Fibroblast of the aortic adventitia (primary cell): ENCODE measurements at places on chromosomes 6 and 20.

GRCh38 chr6:47094241-47094925, 52.3 kb upstream of the ADGRF1 start:
- peak; percentile 24 for DNase-seq

DNA sequence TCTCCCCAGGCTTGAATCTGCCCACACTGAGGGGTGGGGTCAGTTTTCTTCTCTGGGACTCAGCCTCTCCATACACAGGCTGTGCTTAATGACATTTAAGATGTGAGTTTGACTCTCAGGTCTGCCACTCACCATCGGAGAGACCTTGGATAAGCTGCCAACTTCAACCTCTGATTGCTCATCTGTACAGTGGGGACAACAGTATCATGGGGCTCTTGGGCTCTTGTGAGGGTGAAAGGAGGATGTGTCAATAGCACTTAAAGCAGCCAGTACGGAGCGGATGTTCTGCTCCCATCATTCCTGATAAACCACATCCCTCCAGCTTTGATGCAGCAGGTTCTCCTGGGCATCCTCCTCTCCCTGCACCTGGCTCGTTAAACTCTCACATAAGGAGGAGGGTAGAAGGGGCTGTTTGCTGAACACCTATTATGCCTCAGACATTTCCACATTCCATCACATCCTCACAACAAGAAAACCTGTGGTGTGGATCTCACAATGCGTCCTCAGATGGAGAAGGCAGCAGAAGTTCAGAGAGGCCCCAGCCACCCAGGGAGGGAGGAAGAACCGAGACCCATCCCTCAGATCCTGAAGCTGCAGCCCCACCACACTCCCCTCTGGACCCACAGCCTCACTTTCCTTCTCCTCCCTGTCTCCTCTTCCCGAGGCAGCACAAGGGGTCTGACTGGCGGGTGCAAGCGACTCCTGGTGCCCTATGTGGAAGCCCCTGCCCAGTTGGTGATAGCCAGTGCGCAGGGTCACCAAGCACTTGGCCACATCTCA, 1.9 kb upstream of the PDYN start:
- DNase-seq, result no peak

DNA sequence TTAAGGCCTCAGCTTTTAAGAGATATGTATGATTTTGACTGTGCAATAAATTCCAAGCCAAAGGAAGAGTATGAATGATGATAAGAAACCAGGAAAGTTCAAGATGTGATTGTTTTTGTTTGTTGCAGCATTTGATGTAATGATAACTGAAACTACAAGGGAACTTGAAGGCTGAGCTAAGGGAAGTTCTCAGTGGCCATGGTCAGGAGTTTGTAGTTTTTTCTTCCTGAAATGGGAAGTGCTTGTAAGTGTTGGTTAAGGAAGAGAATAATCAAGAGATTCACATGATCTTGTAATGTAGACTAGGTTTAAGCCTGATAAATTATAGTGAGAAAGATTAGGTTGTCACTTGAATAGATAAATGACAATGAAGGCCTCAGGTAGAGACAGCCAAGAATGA, 53.4 kb downstream of the PTCHD4 start:
- DNase-seq, result no peak

GRCh38 chr20:49888212-49889000, 26.9 kb downstream of the SPATA2 start:
- peak; percentile 63 for DNase-seq

DNA sequence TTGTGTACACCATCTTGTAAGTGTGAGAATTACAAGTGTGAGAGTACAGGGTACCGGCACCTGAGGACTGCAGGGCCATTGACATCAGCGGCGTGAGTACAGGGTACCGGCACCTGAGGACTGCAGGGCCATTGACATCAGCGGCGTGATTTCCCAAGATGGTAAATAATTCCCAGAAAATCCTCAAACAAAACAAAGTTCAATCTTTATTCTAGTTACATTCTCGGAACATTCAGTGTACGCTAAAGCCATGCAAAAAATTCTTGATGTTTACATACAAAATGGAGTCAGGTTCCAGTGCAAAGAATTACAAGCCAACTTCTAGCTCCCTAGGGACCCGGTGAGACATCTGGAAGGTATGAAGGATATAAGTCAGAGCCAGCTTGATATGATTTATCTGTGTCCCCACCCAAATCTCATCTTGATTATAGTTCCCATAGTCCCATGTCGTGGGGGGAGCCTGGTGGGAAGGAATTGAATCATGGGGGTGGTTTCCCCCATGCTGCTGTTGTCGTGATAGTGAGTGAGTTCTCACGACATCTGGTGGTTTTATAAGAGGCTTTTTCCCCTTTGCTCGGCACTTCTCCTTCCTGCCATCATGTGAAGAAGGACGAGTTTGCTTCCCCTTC, 172.7 kb downstream of the TTLL2 start:
- DNase-seq, result no peak

DNA sequence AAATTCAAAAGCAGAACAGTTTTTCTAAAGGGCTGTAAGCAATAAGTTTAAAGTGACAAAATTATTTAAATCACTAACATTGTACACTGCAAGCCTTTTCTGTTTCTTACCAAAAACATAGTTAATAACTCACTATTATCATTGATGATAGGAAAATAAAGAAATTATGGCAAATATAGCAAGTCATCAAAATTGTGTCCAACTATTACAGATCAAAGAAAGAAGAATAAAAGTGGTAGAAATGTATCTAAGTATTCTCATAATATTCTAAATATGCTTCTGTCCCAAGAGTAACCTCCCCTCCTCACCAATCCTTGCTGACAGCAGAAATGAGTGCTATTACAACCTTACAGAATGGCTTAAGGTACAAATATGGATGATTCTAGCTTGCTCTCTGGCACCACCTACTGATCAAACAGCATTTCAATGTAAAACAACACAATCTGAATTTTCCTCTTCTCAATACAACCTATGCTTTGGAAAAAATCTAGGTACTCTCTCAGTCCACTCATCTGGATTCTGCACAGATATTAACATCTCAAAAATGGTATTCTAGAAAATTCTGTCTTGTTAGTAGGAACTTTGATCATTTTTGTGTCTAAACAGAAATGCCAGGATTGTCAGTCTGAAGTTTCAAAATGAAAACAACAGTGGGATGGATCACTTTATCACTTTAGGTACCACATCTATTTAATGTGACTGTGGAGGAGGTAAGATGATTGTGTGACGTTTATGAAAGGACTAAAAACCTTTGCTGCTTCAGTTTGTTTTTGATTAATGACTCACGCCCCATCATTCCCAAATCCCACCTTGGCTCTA, 40.9 kb downstream of the ZFP64 start:
- peak; percentile 65 for DNase-seq

- no peak for DNase-seq
Measured at GRCh38 chr20:54079652-54080051, 9.3 kb upstream of the BCAS1 start.

DNA sequence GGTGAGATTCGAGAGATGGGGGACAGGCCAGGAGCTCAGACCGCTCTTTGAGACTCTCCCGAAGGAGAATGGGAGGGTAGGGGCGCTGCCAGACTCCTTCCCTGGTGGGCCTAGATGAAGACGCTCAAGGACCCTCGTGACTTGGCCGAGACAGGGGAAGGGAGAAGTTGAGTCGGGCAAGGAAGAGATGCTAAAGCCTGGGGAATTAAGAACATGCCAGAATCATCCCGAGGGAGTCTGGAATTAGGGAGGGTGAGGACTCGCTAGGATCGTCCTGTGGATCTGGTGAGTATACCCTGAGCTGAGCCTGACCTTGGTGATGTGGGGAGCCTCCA, 529 bp downstream of the UBE2C start:
- DNase-seq, result no peak

DNA sequence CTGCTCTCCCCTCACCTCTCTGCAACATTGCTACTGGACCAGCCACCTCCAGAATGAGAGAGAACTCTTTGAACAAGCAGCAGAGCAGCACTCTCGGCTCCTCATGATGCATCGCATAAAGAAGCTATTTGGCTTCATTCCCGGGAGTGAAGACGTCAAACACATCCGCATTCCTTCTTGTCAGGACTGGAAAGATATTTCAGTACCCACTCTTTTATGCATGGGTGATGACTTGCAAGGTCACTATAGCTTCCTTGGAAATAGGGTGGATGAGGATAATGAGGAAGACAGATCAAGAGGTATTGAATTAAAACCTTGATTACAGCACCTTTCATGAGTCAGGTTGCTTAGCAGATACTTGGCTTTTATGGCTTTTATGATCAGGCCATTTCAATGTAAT, 4.3 kb downstream of the CALHM4 start:
- peak; percentile 95 for DNase-seq

DNA sequence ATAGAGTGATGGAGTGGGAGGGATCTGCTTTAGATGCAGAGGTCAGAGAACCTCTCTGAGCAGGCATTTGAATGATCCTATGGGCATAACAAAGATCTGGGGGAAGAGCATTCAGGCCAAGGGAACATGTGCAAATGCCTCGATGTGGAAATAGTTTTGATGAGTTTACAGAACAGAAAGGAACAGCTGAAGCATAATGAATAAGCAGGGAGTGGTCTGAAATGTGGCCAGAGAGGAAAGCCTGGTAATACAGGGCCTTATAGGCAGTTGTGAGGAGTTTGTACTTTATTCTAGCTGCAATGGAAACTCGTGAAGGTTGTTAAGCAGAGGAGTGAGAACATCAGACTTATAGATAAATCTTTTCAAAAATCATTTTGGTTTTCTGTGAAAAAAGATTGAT, 33.0 kb upstream of the ME1 start:
- peak; percentile 25 for DNase-seq

GRCh38 chr20:38001173-38001875, 31.9 kb downstream of the TTI1 start:
- DNase-seq, result peak; percentile 75

DNA sequence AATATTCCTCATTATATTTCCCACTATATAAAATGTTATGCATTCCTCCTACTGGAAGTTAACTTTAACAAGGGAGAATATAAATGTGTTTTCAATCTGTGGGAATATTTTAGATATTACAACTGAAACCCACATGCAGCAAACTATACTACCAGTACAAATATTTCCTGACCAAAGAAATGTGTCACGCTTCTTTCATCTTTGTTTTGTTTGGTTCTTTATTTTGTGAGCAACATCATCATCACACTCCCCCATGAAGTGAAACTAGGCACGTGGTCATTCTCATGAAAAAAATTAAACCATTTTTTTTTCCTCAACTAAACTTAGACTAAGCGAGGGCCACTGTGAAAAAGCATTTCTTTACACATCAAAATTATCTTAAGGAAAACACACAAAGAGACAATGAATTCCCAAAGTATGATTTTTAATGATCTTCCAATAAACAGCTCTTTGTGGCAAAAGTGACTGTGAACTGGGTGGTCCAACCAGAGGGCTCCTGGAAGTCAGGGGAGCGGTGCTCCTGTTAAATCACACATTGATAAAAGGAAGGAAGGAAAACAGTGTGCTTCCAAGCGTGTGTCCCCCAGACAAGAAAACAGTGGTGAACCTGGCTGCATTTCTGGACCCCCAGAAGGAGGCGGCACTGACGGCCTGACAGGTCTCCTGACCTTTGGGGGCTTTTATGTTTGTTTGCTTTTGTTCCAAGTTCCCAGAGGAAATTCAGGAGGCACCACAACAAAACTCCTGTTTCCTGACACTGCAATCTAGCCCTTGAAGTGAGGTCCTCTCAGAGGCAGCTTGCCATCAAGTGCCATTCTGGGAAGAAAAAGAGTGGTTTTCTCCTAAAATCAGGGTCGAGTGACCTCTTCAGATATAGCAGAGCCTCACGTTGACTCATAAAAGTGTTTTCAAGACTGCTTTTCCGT, 166.8 kb upstream of the FOXQ1 start:
- DNase-seq, result peak; percentile 72

GRCh38 chr6:143150281-143150680, 89.6 kb downstream of the AIG1 start:
- no peak for DNase-seq

DNA sequence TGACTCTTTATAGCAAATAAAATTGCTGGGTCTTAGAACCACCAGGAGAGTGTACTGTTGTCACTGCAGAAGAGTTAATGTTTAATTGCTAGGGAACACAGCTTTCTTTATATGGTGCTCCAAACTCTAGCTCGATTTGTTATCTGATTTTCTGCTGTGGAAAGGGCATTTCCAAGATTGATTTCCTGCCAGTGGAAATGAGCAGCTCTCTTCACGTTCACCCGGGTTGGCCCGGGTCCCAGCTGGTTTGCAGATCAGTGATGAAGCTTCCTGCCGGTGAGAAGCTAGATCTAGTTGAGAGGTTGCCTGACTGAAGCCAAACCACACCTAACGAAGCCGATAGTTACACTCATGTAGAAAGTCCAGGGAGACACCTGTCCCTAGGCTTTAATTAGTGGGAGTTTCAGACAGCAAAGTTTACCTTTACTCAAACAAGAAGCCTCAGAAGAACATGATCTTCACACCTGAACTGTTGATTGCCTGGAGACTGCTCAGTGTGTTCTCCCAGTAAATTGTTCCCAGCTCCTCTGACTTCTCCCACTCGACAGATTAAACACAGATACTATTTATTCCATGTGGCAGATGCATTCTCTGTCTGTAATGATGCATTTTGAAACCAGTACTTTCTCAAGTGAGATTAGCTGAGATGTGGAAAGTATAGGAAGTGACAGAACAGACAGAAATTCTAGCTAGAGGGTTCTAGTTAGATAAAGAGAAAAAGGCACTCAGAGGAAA, 27.8 kb downstream of the PAQR8 start:
- DNase-seq, result peak; percentile 52

- DNase-seq, result no peak
Measured at GRCh38 chr6:43347021-43347420, 22.4 kb downstream of the ZNF318 start.
